Stimulated activated CD8-positive, alpha-beta memory T cell treated with anti-CD3 and anti-CD28 coated beads, Interleukin-7, amount 100 ng/mL, for 48 hours (primary cell): ENCODE measurements at places on chromosomes 2 and 18.

DNA sequence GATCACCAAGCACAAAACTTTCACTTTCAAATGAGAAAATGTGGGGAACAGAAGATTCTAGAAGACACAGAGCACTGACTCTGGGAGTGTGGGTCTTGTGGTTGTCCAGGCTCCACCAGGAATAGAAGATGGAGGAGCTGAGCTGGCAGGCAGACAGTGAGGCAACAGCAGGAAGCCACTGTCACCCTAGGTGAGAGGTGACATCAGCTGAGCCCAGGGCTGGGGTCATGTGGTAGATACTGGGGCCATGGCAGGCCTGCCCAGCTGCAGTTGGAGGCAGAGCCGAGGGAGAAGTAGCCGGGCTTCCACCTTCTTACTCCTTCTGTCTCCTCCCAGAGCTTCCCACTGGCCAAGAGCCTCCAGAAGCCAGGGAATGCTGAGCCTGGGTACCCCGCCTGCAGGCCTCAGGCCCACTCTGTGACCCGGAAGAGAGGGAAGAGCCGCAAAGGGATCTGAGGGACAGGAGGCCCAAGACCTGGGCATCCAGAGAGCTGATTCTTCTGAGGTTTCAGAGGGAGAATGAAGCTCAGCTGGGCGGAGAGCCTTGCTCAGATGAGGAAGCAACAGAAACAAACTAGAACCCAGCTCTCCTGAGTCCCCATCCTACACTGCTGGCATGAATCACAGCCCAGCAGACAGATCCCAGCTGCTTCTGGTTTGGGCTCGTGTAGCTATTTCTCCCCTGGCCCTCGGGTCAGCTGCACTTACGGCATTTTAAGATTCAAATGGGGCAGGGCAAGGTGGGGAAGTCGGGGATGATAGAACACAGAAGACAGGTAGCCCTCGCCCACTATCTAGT is 39.8 kb upstream of the ASAP2 start:
- DNase-seq: no peak

GRCh38 chr2:214386720-214387119 is 24.1 kb upstream of the VWC2L start:
- no peak for DNase-seq

- no peak for DNase-seq
Observed at GRCh38 chr2:176082824-176083751, 674 bp downstream of the EVX2 start.

DNA sequence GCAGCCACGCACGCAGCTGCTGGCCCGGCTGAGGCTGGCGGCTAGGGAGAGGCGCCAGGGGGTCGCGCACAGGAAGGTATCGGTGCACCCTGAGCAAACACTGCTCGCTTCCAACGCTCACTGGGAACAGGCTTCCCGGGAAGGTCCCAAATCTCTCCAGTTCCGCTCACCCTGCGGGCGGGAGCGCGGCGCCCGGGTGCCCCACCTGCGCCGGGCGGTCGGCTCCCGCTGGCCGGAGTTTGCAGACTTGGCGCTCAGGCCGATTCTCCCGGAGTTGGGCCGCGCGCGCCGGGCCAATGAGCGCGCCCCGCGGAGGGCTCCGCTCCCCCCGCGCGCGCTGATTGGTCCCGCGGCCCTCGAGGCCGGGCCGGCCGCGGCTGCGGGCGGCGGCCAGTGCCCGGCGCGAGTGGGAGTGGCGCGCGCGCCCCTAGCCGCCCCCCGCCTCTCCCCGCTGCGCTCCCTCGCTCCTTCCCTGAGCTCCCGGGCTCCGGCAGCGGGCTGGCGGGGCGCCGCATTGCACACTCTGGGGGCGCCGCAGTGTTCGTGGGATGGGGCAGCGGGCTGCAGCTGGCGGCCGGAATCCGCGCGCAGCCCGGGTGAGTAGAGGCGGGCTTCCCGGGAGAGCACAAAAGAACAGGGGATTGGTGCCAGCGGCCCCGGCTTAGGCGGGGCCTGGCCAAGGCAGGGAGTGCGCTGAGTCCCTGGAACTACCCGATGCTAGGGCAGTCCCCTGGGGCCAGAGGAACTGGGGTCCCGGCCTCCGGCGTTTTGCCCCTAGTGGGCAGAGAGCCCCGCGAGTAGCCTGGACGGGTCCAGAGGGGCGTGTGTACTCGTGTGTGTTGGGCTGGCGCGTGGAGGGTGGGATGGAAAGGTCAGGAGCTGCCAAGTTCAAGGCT is at the start of gene LYPD6:
TSS of gene LYPD6 (plus strand) at position 461 of the 896 bp plus-strand sequence. CDS start 107,122 bp downstream, outside the sequence.
- no peak for DNase-seq

GRCh38 chr2:38565333-38565732 is 37.4 kb downstream of the HNRNPLL start:
- DNase-seq: no peak

DNA sequence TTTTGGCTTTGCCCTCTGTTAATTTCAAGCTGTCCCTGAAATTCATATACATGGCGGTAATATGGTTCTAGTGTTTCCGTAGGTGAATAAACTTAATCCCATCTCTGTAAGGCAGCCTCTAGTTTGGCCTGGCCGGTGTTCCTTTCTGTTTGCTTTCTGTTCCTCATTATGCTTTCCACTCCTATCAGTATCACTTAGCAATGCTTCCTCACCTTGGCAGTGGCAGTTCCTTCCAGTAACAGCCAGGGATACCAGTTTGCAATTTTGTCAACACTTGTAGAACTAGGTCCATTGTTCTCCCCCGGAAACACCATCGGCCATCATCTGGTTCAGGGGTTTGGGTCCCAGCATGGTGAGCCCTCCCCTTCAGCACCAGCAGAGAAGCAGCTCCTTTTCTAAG is 18.2 kb upstream of the TNP1 start:
- no peak for DNase-seq

GRCh38 chr2:62939735-62940491 is 110.7 kb upstream of the OTX1 start:
- no peak for DNase-seq

GRCh38 chr18:78772360-78773302 is 207.0 kb upstream of the SALL3 start:
- no peak for DNase-seq

GRCh38 chr18:9898792-9899549 is 13.2 kb downstream of the TXNDC2 start:
- DNase-seq: no peak

DNA sequence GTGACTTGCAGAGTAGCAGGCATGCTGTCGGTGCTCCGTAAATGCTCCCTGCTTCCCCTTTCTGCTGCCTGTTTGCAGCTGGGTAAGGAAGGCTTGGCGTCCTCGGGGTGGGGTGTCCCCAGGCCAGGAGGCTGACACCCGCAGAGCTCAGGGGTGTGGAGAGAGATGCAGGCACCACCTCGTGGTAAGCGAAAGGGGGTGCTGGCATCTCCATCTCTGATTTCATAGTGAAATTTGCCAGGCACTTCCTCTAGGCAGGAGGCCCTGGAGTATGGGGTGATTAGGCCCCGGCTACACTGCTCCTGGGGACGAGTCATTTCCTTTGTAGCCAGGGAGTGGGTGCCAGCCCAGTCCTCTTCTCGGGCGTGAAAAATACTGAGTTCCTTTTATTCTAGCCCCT is 160.4 kb downstream of the KLHL29 start:
- DNase-seq: no peak

DNA sequence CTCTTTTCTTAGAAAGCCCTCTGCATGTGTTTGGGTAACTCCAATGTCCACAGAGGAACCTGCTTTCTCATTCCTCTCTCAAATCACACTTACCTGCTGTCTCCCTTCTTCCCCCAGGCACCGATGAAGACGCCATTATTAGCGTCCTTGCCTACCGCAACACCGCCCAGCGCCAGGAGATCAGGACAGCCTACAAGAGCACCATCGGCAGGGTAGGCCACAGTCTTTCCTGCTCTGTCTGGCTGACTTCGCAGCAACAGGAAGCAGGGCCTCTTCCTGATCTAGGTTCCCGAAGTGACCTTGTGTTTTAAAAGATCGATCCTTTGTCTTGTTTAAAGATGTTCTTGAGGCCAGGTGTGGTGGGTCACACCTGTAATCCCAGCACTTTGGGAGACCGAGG is 25.0 kb upstream of the GMCL1 start:
- DNase-seq: no peak

DNA sequence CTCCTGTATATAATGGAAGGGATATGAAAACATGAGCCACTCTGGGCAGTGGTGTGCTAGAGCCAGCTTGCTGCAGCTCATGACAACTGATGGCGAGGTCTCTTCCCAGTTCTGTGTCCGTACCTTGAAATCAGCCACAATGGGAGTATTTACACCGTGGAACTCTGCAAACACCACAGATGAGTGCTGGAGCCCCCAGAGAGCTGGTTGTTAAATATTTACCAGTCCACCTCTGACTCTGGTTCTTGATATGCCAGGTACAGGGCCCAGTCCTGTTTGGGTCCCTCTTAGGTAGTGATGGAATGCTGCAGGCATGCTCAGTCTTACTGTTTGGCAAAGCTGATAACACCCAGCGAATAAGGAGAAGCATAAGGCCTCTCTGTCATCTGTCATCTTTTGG is 116.1 kb upstream of the GLI2 start:
- DNase-seq: no peak

- no peak for DNase-seq
Observed at GRCh38 chr18:58788971-58789875, 75.5 kb upstream of the ZNF532 start.

GRCh38 chr2:134258684-134259388 is 5.0 kb downstream of the MGAT5 start:
- peak; percentile 28 for DNase-seq

DNA sequence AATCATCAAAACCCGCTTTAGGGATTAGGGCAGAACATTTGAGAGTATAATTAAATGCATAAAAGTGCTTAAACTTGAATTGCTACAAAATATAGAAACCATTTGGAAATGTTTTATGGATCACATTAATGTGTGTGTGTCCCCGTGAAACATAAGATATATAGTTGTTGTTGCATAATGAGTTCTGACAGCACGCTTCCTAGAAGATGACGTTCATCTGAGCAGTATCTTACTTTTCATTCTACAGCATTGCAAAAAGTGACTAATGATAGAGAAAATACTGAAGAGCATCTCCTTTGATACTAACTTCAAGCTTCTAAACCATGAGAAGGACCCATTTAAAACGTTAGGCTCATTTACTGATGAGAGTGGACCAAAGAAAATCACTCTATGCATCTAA is 63.7 kb downstream of the SLC8A1 start:
- no peak for DNase-seq

DNA sequence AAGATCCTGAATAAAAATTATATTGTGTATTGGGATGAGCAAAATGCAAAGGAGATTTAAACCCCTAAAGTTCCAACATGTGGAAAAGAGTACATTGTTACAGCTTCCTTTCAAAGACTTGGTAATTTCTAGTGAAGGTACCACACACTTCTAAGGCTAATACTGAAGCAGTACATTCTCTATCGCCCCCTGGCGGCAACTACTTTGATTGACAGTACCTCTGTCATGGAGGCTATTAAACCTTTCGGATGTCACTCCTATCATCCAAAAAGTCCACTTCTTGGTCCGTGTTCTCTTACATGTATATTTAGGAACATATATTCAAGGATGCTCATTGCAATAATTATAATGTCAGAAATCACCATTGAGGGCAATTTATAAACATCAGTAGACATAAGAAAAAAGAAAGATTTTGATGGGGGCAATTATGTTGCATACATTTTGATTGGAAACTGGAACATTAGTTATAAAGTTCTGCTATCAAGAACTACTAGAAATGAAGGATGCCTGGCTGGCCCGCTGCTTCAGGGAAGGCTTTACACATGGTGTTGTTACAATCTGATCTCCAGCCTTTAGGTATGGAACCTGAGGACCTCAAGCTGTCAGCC is 601.6 kb downstream of the CPS1 start:
- DNase-seq: peak; percentile 45

DNA sequence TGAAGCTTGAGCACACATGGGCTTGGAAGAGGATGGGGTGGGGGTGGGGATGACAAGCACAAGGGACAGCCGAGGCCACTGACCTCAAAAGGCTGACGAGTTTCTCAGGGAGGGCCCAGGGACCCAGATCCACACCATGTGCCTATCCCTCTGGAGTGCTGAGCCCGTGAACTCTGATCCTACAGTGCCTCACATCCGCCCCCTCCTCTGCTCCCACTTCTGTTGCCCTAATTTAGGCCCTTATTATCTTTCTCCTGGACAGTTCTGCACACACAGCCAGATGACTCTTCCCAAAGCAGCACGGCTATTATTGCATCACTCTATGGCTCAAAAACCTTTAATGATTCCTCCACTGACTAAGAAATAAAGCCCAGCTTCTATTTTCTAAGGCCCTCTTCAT is 24.8 kb downstream of the CYRIA start:
- no peak for DNase-seq

DNA sequence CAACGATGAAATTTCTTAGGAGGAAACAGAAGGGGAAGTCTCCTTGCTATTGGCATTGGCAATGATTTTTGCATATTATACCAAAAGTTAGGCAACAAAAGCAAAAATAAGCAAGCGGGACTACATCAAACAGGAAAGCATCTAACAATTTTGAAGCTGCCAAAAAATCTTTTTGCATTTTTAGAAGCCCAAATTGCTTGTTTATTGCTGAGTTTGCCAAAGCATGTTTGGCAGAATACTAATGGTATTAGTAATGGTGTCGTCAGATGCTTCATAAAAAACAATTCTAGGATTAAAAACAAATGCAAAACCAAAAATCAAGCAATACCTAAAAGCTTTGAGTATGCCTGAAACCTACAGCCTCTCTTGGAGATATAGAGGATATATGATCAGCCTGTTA is 80.0 kb downstream of the GALR1 start:
- no peak for DNase-seq
